ENCODE measurements at places on chromosomes 13 and 19.

DNA sequence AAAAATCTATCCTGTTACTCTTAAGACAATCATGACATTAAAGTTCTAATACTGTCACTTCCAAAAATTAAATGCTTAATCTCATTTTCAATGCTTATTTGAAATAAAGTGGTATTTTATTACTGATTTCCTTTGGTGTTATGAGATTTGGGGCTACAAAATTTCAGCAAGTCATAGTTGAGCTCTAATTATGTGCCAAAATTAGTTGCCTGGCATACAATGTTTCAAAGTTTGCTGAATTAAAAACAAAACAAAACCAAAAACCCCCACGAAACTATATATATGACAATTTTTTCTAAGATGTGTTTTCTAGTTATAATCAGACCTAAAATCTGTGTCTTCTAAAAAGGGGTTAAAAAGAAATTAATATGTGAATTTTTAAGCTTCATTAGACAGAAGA, 62.2 kb downstream of the KCNRG start:
- DNase-seq = no peak

GRCh38 chr13:110340812-110341444, 33.8 kb downstream of the COL4A2 start:
- no peak for DNase-seq

DNA sequence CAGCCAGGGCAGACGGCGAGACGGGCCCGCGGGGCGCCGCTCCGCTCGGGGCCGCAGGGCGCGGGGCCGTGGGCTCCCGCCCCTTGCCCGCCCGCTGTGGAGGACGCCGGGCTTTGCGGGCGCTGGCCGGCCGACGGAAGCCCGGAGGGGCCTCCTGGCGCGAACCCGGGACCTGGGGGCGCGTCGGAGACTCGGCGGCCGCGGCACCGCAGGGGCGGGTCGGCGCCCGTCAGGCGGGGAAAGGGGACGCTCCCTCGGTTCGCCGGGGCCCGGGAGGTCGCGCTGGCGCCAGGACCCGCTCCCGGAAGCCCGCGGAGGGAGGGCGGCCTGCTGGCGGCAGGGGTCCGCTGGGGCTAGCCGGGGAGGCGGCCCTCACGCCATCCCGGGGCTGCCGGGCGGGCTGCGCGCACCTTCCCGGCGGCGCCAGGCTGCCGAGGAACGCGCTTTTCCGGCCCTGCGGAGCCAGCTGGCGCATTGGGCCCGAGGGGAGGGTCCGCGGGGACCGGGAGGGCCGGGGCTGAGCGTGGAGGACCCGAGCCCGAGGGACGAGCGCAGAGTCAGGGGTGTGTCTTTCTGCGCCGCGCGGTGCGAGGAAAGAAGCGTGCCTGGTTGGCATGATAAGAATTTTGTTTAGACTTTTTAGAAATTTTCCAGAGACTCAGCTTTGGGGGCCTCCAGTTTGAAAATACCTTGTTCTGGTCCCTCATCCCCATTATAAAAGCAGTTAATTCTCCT, 511 bp downstream of the GARRE1 start:
- no peak for DNase-seq

DNA sequence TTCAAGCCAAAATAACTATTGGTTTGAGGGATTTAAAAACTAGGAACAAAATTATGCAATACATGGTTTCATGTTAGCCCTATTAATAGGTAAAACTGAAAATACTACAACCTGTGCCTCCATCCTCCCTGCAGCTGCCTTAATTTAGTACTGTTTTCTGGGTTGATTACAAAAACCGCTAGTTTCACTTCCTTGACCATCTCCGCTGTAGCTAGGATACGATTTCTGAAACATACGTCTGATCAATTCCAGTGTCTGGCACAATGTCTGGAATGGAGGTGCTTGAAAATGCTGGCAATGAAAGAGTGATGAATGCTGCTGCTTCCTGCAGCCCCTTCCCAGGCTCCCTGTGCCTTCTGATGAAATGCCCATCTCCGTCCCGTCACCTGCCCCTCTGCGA, 273.5 kb downstream of the SHISA2 start:
- DNase-seq = no peak

GRCh38 chr19:46602392-46603194, 1.5 kb downstream of the CALM3 start:
- no peak for DNase-seq

GRCh38 chr13:113864273-113864890, 506 bp upstream of the GAS6 start:
- no peak for DNase-seq

Data from KG1 (cell line).